ENCODE measurements at places on chromosomes 7 and 10.
A peak's percentile ranks its signal among the peaks of the same experiment; 100 is the strongest.

- no peak for DNase-seq
These were observed 29.7 kb downstream of the KLRG2 start for GRCh38 chr7:139453673-139454321.

DNA sequence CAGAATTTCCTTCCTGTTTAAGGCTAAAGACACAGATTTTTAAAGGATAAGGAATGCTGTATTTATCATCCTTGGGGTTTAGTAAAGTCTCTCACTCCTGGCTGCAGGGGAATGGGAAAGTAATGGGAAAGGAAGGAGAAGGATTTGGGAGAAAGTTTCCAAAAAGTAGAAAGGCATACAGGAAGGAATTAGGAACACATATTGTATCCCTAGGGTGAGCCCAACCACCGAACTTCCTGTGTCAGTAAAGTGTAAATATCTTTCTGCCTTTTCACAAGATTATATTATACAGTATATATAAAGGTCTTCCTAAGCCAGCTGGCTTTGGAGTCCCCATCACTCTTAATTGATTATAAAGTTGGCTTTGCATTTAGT is 12.0 kb upstream of the UBE2D1 start:
- DNase-seq = no peak

DNA sequence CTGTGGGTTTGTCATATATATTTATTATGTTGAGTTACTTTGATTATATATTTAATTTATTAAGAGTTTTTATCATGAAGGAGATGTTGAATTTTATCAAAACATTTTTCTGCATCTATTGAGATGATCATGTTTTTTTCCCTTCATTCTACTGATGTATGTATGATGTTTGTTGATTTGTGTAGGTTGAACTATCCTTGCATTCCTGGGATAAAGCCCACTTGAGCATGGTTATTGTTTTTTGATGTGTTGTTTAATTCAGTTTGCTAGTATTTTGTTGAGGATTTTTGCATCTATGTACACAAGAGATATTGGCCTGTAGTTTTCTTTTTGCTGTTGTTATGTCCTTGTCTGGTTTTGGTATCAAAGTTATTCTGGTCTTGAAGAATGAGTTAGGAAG is 31.1 kb downstream of the SCART1 start:
- no peak for DNase-seq

- no peak for DNase-seq
These were observed 128.5 kb upstream of the CDK1 start for GRCh38 chr10:60649485-60650377.

DNA sequence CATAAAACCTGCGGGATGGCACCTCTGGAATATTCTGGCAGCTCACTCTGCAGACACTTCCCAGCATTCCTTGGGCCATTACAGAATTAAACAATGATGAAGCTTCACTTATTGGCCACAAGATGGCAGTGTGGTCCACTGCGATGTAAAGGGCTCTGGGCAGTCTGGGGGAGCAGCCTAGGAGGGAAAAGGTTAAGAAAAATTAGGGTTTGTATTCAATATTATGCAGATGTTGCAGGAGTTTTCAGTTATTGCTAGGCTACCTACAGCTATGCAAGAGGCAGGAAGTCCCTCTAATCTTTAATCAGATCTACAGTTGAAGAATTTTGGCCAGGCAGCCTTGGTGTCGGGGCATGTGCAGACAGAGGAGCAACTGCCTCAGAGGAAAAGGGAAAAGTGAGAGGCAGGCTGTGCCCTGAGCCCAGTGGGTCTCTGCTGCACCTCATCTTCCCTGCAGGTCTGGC is 233.2 kb upstream of the PRSS1 start:
- peak; percentile 67 for DNase-seq

DNA sequence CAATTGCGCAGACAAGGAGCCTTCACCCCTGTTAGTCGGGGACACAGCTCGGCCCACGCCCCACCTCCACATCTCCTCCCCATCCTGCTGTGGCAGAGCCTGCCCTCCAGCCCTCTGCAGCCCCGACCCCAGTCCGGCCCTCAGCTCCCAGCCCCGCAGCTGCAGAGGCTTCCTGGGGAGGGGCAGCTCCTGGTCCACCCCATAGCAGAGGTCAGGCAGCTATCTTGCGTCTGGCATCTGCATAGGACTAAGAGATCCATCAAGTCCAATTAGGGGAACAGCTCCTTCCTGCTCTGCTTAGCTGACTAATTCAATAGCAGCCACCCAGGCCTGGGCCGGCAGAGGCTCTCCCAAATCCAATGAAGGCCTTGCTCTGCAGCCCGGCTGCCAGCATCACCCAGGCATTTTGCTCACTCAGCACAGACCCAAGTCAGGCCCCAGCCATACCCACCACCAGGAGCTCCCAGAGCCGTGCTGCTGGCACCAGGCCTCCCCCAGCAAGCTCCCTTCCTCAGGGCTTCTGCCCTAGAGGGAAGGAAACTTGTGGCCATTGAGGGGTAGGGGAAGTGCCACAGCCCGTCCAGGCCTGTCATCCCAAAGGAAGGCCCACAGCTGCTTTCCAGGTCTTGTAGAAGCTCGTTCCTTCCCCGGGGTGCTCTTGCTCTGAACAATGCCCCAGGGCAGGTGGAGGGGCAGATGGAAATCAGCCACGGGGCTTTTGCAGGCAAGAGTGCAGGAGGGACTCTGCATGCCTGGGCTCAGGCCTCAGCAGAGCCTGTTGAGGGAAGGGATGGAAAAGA is 106.2 kb upstream of the RET start:
- no peak for DNase-seq

GRCh38 chr10:108787932-108788331 is 1135.4 kb downstream of the XPNPEP1 start:
- DNase-seq = peak; percentile 33

GRCh38 chr10:76352300-76352699 is 920.9 kb downstream of the LRMDA start:
- peak; percentile 78 for DNase-seq

DNA sequence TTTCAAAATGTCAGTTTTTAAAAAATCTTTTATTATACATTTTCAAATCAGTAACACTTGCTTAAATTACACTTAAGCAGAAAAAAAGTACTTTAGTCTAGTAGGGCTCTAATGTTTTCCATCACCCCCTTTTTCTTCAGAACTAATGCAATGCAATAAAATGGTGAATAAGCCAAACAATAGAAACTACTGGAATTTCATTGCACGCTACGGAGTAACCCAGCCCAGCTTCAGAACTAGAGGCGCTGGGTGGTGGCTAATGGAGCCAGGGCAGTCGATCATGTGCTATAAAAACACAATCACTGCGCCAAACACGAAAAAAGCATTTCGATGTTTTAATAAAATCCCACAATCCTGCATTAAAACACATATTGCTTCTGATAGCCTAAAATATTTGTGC is 59.9 kb upstream of the ODAD2 start:
- no peak for DNase-seq

GRCh38 chr10:110512461-110513187 is 14.9 kb downstream of the DUSP5 start:
- peak; percentile 83 for DNase-seq

DNA sequence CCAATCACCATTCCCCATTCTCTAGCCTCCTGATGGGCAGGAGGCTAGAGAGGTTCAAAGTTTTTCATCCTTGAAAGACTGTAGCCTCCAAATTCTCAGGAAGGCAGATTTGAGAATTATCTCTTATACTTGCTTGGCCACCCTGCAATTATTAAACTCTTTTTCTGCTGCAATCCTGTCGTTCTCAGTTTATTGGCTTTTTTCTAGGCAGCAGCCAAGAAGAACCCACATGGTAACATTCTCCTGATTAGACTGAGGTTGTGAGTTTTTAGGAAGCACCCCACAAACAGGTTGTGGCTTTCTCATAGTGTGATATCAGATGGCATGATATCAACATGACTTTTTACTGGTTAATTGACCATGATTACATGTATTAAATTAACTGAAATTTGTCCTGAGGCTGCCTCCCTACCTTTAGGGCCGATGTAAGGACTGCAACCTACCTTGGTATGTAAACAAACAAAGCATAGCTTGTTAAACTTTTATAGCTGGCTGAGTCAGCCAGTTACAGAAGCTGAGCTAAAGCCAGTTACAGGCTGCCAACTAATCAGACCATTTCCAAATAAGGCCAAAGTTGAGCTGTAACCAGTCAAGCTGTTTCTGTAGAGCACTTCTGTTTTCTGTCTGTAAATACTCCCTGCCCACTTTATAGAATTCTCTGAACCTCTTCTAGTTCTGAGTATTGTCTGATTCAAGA is 3.2 kb upstream of the ZNF248 start:
- peak; percentile 20 for DNase-seq

DNA sequence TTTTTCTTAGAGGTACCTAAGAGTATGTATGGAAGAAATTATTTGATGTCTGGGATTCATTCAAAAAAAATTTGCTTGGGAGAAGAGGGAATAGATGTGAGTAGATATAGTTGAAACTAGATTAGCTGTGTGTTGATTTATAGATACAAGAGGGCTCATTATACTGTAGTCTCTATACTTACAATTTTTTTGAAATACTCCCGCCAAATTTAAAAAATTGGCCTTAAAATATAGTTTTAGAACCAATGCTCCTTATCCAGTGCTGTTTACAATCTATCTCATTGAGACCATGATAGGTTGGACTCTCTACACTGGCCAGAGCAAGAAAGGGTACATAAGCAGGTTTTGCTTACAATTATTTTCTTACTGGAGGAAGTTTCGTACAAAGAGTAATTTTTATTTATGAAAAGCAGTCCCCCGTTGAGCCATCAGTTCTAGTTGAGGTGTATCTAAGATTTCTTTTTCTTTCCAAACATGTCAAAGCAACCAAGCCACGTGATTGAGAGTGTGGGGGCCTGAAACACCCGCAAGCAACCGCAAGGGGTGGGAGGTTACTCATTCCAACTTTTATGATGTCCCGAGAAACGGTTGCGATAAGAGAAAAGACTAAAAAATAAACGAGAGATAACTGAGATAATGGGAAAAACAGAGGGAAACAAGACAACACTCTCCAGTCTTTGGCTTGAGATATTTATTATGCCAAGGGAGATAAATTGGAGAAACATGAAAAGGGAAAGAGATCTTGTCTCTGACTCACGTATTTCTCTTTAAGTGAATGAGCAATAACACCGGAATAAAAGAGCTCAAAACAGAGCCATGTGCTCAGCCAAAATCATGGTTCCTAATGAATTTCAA is 729.2 kb downstream of the LRMDA start:
- no peak for DNase-seq

GRCh38 chr7:111510584-111511378 is 51.5 kb downstream of the IMMP2L start:
- peak; percentile 22 for DNase-seq
